Common myeloid progenitor, CD34-positive (primary cell): ENCODE measurements at places on chromosomes 12 and 14.
A peak's percentile ranks its signal among the peaks of the same experiment; 100 is the strongest.

GRCh38 chr12:81207173-81207572 lies 129.3 kb downstream of the ACSS3 start:
- H3K27me3 ChIP-seq, result no peaks in the 10 kb centered on the region
- H3K4me1 ChIP-seq, result no peaks in the 10 kb centered on the region
- no peak for DNase-seq

GRCh38 chr12:43957732-43958372 lies 122.0 kb downstream of the TMEM117 start:
- H3K4me1 ChIP-seq, result no peaks in the 10 kb centered on the region
- peak; percentile 55 for DNase-seq
- no peak overlapping the region for H3K27ac ChIP-seq
- H3K27me3 ChIP-seq, result no peaks in the 10 kb centered on the region
- H3K4me3 ChIP-seq, result no peak overlapping the region

GRCh38 chr14:95531969-95532368 lies 2.9 kb upstream of the GLRX5 start:
- H3K36me3 ChIP-seq, result no peaks in the 10 kb centered on the region
- no peak overlapping the region for H3K4me3 ChIP-seq
- H3K27me3 ChIP-seq, result no peaks in the 10 kb centered on the region
- DNase-seq, result no peak
- peaks cover 31% of the 10 kb centered on the region for H3K4me1 ChIP-seq

DNA sequence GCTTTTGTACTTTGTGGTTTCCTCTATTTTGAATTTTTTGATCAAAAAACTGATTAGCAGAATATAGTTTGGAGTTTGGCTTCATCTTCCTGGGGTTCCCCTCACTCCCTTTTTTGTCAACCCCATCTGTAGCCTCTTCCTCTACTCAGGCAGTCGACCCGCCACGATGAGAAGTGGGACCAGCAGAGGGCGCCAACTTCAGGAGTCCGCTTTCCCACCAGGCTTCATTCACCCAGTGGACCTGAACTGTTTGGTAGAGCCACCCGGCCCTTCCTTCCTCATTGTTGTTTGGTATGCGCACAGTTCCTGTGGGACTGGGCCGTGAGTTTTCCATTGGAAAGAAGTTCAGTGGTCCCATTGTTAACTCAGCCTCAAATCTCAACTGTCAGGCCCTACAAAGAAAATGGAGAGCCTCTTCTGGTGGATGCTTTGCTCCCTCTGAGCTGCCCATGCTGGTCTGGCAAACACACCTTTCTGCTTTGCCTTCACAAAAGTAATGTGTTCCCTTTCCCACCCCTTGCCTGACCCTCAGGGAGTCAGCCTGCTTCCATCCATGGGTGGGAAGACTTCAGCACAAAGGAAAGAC lies 21.7 kb downstream of the TMBIM6 start:
- peaks cover 36% of the 10 kb centered on the region for H3K4me1 ChIP-seq
- H3K36me3 ChIP-seq, result peaks cover 64% of the 10 kb centered on the region
- peak; percentile 77 for DNase-seq
- H3K27me3 ChIP-seq, result no peaks in the 10 kb centered on the region
- H3K4me3 ChIP-seq, result peak overlapping the region; percentile 19

DNA sequence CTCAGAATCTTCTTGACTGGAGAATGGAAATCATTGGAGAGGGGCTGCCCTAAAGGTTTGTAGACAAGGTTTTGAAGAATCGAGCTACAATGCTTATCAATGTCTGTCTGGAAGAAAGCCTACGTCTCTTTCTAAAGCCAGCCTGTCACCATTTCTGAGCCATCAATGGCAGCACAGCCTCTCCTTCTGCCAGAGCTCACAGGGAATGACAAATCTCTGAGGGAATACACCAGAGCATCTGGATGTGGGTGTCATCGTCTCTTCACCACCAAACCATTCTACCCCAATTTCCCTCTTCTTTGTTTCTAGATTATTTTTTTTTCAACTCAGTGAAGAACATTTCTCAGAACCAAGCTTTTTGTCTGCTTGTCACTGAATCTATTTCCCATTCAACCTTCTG lies 349.7 kb downstream of the EMP1 start:
- no peak overlapping the region for H3K27ac ChIP-seq
- DNase-seq, result no peak
- peaks cover 4% of the 10 kb centered on the region for H3K27me3 ChIP-seq
- H3K36me3 ChIP-seq, result no peaks in the 10 kb centered on the region

DNA sequence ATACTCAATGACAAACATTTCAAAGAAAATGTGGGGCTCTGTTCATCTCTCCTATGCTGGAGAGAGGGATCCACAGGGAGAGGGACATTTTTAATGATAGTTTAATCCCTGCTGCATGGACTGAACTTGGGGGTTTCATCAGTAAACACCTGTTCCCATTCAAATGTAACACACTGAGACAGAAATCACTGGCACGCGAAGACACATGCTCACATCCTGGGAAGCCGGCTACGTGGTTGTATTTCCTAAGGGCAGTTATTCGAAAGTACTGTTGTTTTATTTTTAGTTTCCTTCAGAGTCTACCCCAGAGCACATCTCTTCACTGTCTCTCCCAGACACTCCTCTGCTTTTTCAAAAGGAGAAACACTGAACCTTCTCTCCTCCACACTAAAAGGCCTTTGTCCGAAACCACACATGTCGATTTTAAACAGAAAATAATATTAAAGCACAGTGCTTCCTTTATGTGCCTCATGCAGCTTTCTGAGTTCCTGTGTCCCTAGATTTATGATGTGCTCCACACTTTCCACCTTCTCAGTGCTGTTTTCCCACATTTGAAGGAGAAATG lies 52.8 kb downstream of the PTHLH start:
- no peaks in the 10 kb centered on the region for H3K36me3 ChIP-seq
- no peak overlapping the region for H3K4me3 ChIP-seq
- no peaks in the 10 kb centered on the region for H3K27me3 ChIP-seq
- H3K4me1 ChIP-seq, result no peaks in the 10 kb centered on the region
- no peak for DNase-seq

DNA sequence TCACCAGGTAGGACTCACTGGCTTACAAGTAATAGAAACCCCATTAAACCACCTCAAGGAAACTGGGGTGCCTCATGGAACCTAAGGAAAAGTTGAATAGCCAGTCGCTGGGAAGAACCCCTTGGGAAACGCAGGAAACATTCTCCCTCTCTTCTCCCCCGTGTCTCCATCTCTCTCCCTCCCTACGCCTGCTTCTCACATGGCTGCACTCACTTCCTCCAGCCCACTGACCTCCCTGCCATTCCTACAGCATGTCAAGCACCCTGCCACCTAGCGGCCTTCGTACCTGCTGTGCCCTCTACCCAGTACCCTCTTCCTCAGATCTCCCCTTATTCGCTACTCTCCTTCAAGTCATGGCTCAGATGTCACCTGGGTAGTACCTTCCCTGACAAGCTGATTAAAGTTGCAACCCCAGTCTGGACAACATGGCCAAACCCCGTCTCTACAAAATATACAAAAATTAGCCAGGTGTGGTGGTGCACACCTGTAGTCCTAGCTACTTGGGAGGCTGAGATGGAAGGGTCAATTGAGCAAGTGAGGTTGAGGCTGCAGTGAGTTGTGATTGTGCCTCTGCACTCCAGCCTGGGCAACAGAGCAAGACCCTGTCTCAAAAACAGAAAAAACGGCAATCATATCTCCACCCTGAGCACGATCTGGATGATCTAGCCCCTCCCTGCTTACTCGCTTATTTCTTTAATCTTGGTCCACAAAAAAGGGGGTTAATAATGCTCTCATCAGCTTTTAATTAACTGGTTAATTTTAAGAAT lies 6.4 kb upstream of the DTX1 start:
- H3K4me1 ChIP-seq, result peaks cover 14% of the 10 kb centered on the region
- no peak overlapping the region for H3K27ac ChIP-seq
- no peaks in the 10 kb centered on the region for H3K36me3 ChIP-seq
- no peak overlapping the region for H3K4me3 ChIP-seq
- DNase-seq, result peak; percentile 44

DNA sequence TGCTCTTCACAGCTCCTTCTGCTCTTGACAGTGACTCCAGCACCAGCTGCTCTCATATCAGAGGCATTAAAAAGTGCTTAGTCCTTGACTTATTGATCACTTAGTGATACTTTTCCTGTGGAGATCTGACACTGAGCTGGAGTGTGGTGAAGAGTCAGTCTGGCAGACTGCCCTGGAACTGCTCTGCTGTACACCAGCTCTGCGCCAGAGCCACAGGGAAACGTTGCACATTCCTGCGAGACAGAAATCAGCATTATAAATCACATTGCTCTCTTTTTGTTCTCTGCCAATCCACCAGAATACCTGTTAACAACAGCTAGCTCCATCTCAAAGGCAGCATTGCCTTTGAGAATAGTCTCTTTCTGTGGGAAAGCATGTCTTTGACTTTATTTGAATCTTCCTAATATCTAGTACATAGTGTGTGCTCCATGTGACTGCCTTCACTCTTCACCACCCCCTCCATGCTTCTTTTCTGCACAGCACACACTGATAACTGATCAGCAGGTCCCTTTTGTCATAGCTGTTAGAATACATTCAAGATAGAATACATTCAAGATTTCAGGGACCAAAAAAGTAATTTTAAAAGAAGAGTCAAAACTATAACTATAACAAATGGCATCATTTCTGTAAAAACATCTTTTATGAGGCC lies 48.2 kb upstream of the VSX2 start:
- no peaks in the 10 kb centered on the region for H3K27me3 ChIP-seq
- H3K4me1 ChIP-seq, result no peaks in the 10 kb centered on the region
- no peaks in the 10 kb centered on the region for H3K36me3 ChIP-seq
- DNase-seq, result no peak

- H3K27ac ChIP-seq, result no peak overlapping the region
- DNase-seq, result peak; percentile 28
- no peak overlapping the region for H3K4me3 ChIP-seq
- no peaks in the 10 kb centered on the region for H3K36me3 ChIP-seq
Measured at GRCh38 chr14:77859934-77860570, 60.1 kb downstream of the ADCK1 start.

DNA sequence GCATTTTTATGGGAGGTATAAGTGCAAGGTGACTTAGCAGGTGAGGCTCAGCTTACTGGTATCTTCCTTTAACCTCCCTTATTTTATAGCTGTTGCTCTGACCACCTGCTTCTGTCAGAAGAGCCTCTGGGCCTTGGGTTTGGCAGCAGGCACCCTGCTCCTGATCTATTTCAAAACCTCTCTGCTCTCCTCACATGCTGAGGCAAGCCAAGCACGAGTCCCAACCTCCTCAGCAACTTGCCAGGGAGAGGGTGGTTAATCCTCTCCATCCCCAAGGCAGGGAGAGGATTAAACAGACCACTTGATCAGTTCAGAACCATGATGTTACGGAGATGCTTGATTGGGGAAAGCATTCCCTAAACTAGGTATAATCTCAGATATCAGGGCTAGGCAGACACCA lies 5.4 kb downstream of the PLEKHH1 start:
- DNase-seq, result no peak
- no peak overlapping the region for H3K27ac ChIP-seq
- H3K4me3 ChIP-seq, result no peak overlapping the region
- no peaks in the 10 kb centered on the region for H3K36me3 ChIP-seq
- peaks cover 49% of the 10 kb centered on the region for H3K27me3 ChIP-seq

DNA sequence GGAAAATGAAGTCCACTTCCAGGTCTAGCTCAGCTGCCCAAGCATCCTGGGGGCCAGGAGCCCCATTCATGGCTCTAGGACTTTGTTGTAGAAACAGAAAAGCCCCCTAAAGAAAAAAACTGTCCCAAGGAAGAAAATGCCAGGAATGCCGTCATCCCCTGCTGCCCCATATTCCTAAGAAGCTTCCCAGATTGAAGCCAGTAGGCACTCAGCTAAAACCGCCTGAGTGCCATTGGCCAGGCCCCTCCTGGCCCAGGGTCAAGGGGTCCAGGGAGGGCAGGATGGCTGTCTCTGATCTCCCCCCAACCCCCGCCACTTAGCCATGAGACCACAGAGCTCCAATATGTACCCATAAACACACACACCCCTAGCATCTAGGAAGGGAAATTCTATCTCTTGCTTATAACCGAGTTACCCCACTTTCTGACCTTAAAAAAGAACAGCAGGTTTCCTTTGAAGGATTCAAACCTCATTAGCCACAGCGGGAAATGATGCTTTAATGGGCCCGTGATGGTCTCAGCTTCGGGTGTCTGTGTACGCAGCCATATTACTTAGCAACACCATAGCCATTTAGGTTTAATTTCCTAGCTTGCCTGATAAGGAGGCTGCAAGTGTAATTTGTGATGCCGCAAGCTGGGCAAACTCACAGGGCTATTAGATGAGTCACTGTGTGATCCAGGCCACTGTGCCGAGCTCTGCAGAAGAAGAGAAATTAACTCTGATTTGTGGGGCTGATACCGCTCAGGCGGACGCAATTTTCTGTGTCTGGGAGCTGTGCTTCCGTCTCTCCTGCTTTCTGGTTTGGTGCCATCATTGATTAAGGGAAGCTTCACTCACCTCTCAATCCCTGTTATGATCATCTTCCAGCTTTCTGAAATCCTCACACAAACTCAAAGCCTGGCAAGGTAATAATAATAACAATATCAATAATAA lies 84.2 kb downstream of the GCH1 start:
- H3K4me1 ChIP-seq, result no peaks in the 10 kb centered on the region
- no peak overlapping the region for H3K4me3 ChIP-seq
- no peaks in the 10 kb centered on the region for H3K27me3 ChIP-seq
- no peak overlapping the region for H3K27ac ChIP-seq
- no peaks in the 10 kb centered on the region for H3K36me3 ChIP-seq

DNA sequence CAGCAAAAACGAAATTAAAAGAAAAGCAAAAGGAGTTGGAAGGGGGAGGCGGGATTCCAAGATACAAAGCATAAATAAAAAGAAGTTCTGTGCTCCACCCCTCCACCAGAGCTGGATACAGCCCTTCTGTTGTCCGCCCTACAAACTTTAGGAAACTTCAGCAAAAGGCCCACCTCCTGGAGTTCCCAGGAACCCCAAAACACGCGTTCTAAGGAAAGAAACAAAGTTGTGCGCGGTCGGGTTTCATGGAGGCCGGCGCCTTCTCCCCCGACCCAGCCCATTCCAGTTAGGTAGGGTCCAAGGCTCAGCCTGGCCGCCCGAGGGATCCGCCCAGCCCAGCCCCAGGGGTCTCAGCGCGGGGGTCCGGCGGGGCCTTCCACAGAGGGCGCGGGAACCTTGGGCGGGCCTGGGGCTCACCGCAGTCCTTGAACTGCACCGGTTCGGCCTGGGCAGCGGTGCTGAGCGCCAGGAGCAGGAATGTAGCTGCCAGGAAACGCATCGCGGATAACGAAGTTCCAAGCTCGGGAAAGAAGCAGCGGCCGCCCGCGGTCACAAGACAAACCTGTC lies at the start of gene NPC2:
NPC2 (minus strand) TSS at position 530 of the 567 bp plus-strand sequence; CDS start at position 499, 31 bp downstream.
- no peaks in the 10 kb centered on the region for H3K36me3 ChIP-seq
- H3K4me1 ChIP-seq, result peaks cover 18% of the 10 kb centered on the region
- DNase-seq, result no peak
- peak within 1 kb of the TSS; percentile 82 for H3K4me3 ChIP-seq

- no peak overlapping the region for H3K4me3 ChIP-seq
- no peaks in the 10 kb centered on the region for H3K27me3 ChIP-seq
- peaks cover 12% of the 10 kb centered on the region for H3K4me1 ChIP-seq
Measured at GRCh38 chr12:111759271-111759670, 7.5 kb upstream of the ALDH2 start.

DNA sequence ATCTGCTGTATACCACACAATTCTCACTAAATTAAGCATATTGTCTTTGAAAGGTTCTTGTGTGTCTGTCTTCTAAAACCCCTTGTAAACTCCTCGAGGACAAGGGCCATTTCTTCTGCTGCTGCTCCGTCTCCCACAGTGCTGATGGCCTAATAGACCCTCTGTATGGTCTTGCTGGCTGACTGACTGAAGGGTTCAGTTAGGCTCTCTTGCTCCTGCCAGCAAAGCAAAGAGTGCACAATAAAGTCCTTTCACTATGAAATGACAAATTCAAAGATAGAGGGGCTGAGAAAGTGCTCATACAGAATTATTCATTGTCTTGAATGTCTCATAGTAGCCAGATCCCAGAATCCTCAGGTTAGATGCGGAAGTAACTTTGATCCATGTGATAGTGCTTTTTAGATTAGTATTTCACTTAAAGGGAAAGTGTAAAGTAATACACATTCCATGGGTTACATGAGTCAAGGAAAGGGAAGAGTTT lies 14.2 kb upstream of the RIOX1 start:
- no peak for DNase-seq
- no peaks in the 10 kb centered on the region for H3K36me3 ChIP-seq
- no peaks in the 10 kb centered on the region for H3K4me1 ChIP-seq
